Left cardiac atrium (tissue), 4 donors: ENCODE measurements at places on chromosomes 3 and 15.

GRCh38 chr3:55571216-55571813, 84.2 kb upstream of the WNT5A start:
- no peak for DNase-seq

DNA sequence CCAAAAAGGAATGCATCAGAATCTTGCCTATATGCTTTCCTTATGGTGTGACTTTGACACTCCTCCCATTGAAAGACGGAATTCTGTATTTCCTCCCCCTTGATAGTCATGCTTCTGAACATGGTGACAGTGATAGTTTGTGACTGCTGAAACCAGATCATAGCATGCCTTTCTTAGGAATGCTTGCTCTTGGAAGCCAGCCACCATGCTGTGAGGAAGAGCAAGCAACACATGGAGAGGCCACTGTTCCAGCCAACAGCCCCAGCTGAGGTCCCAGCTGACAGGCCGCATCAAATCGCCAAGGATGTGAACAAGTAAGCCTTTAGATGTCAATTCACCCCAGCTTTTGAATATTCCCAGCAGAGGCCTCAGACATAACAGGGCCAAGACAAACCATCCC, 100.1 kb downstream of the IGF2BP2 start:
- DNase-seq = no peak

GRCh38 chr3:146217324-146217723, 33.6 kb downstream of the PLSCR4 start:
- DNase-seq = no peak

DNA sequence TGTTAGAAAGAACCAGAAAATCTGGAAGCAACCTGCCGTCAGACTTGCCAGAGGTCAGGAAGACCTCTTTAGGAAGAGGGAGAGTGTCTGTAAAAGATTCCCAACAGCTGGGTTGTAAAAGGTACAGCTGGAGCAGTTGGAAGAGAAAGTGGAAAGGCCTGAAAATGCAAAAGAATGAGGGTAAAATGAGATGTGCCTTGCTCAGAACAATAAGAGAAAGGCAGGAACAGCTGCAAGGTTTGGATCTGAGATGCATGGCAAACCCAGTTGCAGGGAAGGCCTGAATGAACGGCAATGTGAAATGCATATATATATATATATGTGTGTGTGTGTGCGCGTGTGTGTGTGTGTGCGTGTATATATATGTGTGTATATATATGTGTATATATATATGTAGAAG, 88.1 kb downstream of the ZIC1 start:
- no peak for DNase-seq

- no peak for DNase-seq
Measured at GRCh38 chr3:178671377-178671776, 135.1 kb downstream of the KCNMB2 start.

- no peak for DNase-seq
Measured at GRCh38 chr3:149282836-149283235, 50.6 kb downstream of the TM4SF18 start.

- DNase-seq = no peak
Measured at GRCh38 chr3:54830658-54831057, 97.2 kb downstream of the LRTM1 start.

- DNase-seq = no peak
Measured at GRCh38 chr3:129233538-129233937, 15.9 kb upstream of the COPG1 start.

DNA sequence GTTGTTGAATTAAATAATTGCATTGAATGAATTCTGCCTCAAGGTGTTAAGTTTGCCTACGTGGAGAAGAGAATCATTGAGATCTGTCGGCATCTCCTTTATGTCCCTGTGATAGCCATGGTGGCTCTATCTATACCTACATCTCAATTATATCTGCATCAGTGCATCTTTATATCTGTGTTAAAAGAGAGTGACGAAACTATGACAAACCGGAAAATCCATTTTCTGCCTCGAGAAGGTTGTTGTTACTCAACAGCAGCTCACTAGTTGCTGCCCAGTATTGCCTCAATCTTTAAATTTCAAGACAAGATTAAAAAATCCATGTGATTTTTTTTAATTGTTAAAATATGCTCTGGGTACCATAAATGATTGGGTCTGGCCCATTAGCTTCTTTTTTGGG, 58.7 kb downstream of the GUCA1C start:
- no peak for DNase-seq

- no peak for DNase-seq
Measured at GRCh38 chr3:69983546-69984265, 15.8 kb upstream of the SAMMSON start.

DNA sequence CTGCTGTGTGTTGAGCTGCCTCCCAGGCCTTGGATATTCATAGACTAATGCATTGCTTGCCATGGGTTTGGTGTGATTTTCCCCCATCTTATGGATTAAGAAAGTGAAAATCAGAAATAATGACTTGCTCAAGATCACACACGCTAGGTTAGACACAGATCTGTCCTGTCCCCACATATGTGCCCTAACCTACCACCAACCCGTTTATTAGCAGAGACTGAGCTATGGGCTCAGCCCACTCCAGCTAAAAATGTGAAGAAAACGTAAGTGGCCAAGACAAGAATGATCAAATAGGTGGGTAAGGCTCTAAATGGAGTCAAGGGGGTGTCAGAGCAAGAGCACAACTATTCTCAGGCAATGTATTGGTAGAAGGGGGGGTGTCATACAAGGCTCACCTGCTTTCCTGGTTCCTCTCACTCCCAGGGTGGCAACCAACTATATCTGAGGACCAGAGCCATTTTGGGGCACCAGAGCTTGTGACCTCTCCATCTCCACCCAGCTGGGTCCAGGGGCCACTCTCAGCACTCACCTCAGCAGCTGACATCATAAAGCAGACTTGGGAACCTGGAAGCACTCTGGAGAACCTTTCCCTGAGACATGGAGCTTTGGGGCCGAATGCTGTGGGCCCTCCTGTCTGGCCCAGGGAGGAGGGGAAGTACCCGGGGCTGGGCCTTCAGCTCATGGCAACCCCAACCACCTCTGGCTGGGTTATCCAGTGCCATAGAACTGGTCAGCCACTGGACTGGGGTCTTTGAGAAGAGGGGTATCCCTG, 1.4 kb downstream of the HEMK1 start:
- no peak for DNase-seq

DNA sequence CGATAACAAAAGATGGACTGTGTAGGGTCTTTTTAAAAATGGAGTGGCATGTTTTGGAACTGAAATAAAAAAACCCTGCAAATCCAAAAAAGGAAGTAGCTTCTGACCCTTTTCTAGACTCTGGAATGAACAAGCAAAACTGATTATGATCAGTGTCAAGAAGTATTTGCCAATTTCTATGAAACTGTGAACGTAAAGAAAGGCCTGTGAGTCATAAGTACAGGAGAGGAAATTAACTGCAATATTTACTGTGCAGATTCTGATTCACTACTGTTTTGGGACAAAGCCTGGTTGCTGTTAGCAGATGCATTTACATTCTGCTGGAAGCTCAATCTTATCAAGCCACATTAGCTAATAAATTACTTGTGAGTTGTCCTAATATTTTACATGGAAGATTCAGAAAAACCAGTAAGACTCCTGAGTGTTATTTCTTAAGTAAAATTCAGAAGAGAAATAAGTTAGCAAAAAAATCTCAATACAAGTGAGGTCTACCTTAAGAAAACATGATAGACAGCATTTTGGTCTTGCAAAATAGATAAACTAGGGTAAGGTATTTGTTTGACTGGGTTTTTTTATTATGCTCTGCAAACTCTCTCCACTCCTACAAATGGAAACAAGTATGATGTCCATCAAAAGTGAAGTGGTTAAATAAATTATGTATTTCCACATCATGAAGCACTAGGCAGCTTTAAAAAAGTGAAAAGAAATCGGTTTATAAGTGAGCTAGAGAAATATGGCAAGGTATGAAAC, 90.2 kb upstream of the LMOD3 start:
- DNase-seq = no peak

- no peak for DNase-seq
Measured at GRCh38 chr3:154614601-154615000, 184.6 kb upstream of the GPR149 start.

GRCh38 chr3:106191211-106191610, 322.4 kb upstream of the CBLB start:
- no peak for DNase-seq

DNA sequence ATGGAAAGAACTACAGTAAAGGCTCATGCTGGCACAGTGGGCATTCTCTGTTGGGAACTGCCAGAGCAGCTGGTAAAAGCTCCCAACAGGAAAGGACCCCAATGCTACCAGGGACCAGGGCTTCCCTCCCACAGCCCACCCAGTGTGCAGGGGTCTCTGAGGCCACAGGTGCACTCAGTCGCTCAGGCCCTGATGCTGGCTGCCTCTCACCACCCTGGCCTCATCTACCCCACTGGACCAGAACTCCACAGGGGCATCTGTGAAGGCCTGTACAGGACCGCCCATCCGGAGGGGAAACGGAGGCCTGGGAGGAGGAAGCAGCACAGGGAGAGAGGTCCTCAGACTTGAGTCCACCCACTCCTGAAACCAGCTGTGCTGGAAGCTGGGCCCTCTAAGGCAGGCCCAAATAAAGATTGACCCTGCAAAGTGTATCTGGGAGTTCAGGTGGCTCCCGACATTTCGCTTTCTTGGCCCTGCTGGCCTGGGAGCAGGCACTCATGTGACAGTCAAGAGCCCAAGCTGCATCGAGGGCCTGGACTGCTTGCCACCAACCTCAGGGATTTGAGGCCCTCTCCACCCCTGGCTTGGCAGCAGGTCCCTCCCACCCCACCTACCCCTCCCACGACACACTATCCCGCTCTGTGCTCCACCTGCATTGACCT, 12.7 kb downstream of the KLF15 start:
- no peak for DNase-seq

DNA sequence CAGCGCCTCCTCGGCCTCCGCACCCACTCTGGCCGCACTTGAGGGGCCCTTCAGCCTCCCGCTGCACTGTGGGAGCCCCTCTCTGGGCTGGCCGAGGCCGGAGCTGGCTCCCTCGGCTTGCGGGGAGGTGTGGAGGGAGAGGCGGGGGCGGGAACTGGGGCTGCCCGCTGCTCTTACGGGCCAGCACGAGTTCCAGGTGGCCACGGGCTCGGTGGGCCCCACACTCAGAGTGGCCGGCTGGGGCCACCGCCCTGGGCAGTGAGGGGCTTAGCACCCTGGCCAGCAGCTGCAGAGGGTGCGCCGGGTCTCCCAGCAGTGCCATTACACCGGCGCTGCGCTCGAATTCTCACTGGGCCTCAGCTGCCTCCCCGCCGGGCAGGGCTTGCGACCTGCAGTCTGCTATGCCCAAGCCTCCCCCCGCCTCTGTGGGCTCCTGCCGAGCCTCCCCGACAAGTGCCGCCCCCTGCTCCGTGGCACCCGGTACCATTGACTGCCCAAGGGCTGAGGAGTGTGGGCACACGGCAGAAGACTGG, 167.1 kb upstream of the PLSCR5 start:
- DNase-seq = no peak

GRCh38 chr3:162142511-162142910, 645.9 kb downstream of the OTOL1 start:
- DNase-seq = no peak

- no peak for DNase-seq
Measured at GRCh38 chr15:57743424-57743823, 36.9 kb downstream of the POLR2M start.

- no peak for DNase-seq
Measured at GRCh38 chr3:136840252-136840651, 21.3 kb downstream of the SLC35G2 start.

- no peak for DNase-seq
Measured at GRCh38 chr15:37094333-37094914, 5.9 kb downstream of the MEIS2 start.

DNA sequence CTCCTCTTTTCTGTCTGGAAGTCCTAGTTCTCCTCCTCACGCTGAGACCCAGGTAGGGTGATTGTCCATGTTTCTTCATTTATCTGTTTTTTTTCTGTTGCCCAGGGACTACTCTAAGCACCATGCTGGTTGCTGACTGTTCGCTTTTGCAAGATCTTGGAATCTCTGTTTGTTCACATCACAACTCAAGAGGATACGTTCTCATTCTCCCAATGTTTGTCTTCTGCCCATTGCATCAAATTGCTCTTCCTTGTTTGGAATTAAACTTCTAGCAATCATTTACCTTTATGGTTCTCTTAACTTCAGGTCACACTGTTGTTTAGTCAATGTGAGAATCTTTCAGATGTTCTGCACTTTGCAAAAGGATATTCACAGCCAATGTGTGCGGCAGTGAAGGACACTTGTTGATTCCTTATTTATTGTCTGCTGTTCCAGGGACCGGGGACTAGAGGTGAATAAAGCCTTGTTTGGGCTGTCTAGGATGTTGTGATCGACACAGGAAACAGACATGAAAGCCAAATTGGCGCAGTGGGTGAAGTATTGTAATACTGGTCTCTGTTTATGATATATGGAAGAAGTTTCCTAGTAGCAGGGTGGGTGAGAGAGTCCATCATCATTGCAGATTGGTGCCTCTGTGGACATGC, 24.5 kb downstream of the LPP start:
- DNase-seq = no peak

DNA sequence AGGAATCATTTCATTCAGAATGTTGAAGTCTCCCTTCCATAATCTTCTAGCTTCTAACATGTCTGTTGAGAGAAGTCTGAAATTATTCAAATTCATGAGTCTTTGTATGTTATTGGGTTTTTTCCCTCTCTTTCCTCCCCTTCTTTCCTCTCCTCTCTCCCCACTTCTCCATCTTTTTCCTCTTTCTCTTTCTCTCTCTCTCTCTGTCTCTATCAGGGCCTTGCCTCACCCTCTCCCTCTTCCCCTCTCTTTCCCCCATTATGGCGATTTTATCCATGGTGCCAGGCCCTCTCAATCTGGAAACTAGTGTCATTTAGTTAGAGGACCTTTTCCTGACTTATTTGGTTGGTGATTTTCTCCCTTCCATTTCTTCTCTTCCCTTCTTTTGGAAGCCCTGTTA, 147.3 kb downstream of the SST start:
- no peak for DNase-seq

DNA sequence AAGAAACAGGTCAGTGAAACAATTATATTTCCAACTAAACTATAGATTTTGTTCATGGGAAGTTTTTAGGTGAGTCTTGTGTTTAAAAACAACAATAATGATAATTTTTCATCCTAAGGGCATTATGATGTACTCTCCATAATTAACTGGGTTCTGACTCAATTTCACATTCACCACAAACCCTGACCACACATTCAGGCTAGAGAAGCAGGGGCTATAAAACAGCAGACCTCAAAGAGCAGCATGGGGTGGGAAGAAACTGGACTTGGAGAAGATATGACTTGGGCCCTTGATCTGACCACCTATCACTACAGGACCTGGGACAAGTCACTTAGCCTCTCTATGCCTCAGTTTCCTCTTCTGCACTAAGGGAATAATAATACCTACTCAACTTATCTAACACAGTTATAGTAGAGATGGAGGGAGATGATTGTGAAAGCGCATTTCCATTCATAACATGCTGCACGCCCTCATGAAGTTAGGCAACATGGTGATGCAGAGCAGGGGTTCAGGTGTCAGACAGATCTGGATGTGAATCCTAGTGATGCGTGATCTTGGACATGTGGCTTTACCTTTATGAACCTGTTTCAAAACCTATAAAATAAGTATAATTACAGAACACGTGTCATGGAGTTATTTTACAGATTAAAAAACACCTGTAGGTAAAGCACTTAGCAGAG, 63.0 kb upstream of the ACP3 start:
- no peak for DNase-seq
